ENCODE measurements at places on chromosomes 2 and 18. TPM values are rescaled to one million over a fixed set of nuclear protein-coding genes. Genes with fewer than 3 reads are reported as not detected.

SH3RF3 gene
- 0.51 TPM for total RNA-seq

RNF103 gene
- 17.7 TPM for total RNA-seq

CTIF gene
- total RNA-seq, result 16.1 TPM

ID2 gene
- total RNA-seq, result 11.6 TPM

DCDC2C gene
- total RNA-seq, result not detected

EFEMP1 gene
- 227 TPM for total RNA-seq

LHCGR gene
- total RNA-seq, result not detected

SCN7A gene
- total RNA-seq, result not detected

C2orf80 gene
- not detected for total RNA-seq

PDE1A gene
- total RNA-seq, result 0.13 TPM

GRCh38 chr2:55097082-55097460 is 46.8 kb upstream of the RTN4 start:
- DNase-seq, result no peak

GRCh38 chr18:10010611-10011015 is 96.8 kb downstream of the VAPA start:
- peak; percentile 64 for DNase-seq

- no peak for DNase-seq
Observed at GRCh38 chr2:3001615-3002560, 375.7 kb downstream of the EIPR1 start.

DNA sequence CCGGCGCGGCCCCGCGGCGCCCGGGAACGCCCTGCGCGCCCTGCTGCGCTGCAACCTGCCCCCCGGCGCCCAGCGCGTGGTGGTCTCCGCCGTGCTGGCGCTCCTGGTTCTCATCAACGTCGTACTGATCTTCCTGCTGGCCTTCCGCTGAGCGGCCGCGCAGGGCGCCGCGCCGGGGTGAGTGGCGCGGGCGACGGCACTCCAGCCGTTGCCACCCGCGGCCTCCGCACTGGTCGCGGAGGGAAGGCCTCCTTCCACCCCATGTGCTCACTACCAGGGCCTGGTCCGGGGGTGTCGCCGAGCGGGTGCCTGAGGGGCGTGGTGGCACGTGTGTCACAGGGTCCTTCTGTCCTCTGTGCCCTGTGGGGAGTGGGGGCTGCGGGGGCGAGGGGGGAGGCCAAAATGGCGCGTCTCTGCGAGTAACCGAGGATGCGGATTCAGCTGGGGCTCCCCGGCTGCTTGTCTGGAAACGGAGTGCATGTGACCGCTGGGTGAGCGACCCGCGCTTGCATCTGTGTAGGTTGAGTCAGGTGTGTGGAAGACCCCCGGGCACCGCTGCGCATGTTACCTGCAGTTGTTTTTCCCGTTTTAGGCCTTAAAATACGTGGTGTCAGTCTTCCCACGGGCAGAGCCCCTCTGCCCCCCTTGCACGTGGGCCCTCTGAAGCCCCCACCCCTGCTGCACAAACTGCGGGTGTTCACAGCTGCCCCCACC is 58.0 kb downstream of the FAM168B start:
- DNase-seq, result no peak

DNA sequence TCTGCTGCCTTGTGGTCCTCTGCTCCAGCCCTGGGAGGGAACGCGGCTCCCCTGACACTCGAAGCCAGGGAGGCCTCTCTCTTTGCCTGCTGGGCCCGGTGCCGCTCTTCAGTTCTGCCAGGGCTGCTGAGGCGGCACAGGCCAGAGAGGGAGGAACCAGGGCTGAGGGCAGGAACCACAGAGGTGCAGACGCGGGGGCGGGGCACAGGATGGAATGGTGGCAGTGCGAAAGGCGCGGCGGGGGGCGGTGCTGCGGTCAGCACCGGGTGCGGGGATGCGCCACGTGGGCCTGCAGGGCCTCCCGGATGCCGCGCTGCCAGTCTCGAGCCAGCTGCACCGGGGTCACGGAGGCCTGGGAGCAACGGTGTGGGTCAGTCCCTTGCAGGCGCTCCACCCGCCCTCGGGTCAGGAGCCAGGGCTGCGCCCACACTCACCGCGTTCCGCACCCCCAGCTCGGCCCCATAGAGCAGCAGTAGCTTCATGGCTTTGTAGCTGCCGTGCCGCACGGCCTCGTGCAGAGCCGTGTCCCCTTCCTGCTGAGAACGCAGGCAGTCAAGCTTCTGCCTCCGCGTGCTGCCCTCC is 4.4 kb downstream of the ANKRD23 start:
- DNase-seq, result no peak

GRCh38 chr2:212943351-212943750 is 208.1 kb downstream of the IKZF2 start:
- DNase-seq, result no peak

DNA sequence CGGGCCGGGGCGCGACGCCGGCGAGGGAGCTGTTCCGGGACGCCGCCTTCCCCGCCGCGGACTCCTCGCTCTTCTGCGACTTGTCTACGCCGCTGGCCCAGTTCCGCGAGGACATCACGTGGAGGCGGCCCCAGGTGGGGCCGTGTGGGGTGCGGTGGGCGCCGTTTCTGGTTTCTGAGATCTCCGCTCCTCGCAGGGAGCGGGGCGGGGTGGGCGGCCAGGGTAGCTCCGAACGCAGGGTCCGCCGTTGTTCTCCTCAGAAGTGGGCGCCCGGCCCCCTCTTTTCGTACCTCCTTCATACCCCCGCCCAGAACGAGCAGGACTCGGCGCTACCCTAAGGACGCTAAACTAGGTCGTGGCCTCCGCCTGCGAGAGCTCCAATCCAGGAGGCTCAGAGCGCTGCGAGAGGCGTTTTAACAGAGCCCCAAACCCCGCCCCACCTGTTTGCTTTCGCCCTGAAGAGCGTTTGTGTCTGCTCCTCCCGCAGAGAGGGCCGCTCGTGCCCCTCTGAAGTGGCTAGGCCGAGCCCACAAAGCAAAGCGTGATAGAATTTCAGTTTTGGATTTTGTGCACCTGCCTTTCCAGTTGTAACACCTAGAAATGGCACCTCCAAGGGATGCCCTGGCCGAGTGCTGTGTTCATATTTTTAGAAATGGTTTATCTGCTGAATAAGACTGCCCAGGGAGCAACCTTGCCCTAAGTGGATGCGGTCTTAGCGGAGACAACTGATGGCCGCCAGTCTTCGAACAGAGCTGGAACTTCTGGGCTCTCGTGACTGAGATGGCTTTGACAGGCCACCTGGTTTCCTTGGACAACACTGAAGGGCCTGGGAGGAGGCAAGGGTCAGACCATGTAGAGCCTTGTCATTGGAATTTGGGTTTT is 626 bp downstream of the CAPN10 start:
- DNase-seq, result peak; percentile 28

- DNase-seq, result peak; percentile 61
Observed at GRCh38 chr2:110211938-110212858, at the start of gene MTLN. Gene MTLN, minus strand, starts transcription at chr2:110212547. Its CDS starts 22 bp downstream, at chr2:110212525.

DNA sequence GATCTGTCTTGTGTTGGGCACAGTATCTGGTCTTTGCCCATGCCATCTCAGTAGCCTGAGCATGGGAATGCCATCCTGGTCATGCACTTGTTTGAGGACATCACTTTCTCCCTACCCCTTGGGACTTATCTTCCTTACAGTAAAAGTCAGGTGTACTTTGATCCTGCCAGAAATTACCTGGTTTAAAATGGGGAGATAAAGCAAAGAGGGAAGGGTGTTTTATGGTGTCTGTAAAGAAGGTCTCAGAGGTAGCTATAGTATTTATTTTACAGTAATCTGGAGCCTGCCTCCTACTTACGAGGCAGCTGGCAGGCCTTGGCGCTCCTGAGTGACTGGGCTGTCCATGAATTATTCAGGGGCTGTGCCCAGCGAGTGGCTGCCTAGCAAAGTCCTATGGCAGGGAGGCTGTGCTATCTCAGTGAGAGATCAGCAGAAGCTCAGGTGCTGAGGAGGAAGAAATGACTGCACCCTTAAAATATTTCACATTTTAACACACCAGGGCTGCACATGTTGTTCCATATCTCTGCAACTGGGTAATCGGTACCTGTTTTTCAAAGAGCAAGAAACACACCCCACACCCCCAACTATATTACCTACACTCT is 93.9 kb downstream of the SPTBN1 start:
- no peak for DNase-seq

- no peak for DNase-seq
Observed at GRCh38 chr2:73282924-73283544, 1.2 kb downstream of the FBXO41 start.

DNA sequence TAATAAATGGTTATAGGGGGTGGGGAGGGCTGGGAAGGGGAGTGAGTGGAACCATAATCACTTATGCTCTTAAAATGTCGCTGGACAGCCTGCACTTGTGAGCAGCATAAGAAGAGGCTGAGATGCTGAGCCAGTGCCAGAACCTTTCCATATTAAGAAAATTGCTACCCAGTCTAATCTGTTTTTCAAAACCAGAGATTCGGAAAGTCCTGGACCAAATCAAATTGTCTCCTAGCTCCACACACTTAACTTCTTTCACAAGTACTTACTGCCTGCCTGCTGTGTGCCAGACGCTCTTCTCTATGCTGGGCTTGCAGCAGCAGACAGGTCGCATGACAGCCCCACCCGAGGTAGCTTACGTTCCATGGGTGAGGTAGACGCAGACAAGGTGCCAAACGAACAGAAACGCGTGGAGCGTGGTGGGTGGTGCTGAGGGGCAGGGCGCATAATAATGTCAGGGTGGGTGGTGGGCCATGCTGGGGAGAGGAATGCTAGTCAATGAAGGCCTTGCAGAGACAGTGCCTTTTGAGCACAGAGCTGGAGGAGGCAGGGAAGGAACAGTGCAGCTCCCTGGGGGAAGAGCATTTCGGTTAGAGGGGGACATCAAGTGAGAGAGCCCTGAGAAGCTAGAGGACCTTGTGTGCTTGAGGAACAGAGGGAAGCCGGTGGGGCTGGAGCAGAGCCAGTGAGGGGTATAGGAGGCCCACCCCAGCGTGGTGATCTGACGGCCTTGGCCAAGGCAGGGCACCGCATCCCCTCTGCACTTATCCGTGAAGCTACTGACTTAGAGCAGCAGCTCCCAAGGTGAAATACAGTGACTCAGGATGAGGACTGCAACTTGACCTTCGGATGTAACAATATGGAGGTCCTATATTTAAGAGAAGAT is 123.5 kb upstream of the DAPL1 start:
- DNase-seq, result no peak

DNA sequence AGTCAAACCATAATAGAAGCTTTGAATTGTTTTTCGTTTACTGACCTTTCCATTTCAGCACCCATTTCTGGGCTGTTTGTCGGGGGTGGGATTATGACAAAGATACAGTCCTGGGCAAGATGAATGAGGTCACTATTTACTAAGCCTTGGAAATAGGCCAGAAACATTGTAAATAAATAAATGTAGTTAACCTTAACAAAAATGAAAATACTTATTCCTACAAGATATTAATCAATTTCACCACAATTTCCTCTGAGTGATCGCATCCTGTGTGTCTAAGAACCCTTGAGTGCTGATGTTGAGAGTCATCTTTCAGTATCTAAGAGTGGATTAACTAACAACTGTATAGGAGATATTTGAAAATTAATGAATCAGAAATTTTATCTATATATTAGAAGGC is 14.0 kb downstream of the ITGA4 start:
- DNase-seq, result peak; percentile 20

GRCh38 chr2:65103013-65103715 is 26.7 kb downstream of the RAB1A start:
- DNase-seq, result no peak

- no peak for DNase-seq
Observed at GRCh38 chr2:201964631-201965206, 68.9 kb upstream of the FZD7 start.

GRCh38 chr18:69031571-69031970 is 233.7 kb downstream of the CCDC102B start:
- DNase-seq, result no peak

DNA sequence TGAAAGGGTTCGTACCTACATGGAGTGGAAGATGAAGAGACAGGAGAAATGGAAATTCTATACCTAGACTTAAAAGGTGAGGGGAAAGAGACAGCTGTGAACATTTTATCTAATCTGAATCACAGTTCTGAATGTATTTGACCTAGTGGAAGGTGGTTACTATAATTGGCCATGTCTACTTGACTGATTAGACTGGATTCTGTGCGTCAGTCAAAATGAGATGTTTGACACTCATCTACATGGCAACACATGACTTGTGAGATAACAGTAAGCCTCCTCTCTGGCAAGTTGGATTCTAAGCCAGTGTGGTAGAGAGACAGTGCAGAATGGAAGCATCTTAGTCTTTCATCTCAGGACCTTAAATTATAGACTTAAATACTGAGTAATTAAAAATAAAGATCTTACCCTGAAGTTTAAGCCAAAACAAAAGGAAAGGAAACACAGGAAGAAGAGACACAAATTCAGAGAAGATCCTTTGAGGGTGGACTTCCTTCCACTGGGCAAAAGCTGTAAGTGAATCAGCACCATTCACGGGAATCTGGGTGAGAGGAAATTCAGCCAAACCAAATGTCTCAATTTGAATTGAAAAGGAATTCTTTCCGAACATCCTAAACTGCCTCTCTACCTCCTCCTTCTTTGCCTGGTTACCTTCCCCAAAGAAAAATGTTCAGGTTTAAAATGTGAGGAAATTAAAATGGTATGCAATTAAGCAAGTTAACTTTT is 121.6 kb downstream of the EHBP1 start:
- no peak for DNase-seq

- DNase-seq, result peak; percentile 86
Observed at GRCh38 chr2:46241344-46241743, 55.9 kb upstream of the EPAS1 start.

DNA sequence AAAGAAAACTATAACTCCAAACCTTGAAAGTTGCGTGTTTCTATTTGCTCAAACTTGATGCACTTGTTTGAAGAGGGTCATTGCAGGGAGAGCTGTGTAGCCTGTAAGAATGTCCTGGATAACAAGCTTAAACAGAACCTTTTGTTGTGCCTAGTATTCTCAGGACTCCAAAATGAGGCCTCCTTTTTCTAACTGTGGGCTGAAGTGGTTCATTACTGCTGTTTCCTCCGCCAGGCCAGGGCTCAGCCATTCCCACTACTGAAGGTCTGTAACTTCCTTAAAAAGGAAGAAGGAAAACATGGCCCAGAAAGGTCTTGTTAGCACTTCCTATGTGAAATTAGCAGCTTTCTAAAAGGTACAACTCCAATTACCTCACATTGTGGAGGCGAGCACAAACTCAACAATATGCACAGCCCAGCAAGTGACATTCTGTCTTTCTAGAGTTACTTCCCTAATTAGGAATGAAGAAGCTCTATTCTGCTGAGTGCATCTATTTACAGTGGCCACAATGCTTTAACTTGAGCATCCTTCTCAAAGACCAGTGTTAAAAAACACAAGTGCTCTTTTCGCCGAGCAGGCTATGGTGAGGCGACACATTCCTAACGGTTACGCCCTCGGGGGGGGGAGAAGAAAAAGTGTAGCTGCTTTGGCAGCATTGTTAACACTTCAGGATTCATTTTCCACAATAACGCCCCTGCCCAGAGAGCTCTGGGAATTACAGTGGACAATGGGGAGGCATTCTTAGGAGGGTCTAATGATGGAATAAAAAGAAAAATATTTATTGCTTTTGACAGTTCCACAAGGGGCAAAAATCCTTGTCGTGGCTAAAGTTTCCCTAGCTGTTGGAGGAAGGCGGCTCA is 136.9 kb upstream of the SIX3 start:
- no peak for DNase-seq

- peak; percentile 65 for DNase-seq
Observed at GRCh38 chr2:9758741-9759140, 84.5 kb upstream of the TAF1B start.

All from bronchial epithelial cell (primary cell).